ENCODE measurements at places on chromosomes 5 and 9.
A peak's percentile ranks its signal among the peaks of the same experiment; 100 is the strongest.

- DNase-seq, result peak; percentile 37
These were observed 60.0 kb upstream of the TUT7 start for GRCh38 chr9:86413971-86414880.

GRCh38 chr5:17282283-17283120 is 65.1 kb downstream of the BASP1 start:
- DNase-seq, result no peak

- DNase-seq, result no peak
These were observed 151.0 kb downstream of the MYO10 start for GRCh38 chr5:16784843-16785791.

DNA sequence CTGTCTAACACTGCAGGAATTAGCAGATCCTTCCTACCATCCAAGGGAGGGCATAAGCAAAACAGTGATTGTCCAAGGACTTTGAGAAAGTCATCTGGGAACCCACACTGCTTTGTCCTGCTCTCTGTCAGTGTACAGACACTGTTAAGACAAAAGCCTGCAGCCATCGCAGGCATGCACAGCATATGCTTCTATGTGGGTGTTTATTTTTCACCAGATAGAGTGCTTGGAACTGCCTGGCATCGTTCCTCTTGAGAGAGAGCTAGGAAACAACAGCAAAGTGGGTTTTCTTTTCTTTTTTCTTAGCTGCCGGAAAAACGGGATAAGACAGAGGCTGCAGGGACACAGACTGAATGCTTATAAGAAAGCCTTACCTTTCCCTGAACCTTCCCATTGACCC is 212.3 kb downstream of the ICE1 start:
- no peak for DNase-seq

- no peak for DNase-seq
These were observed 142.4 kb upstream of the ZNF608 start for GRCh38 chr5:124888622-124889485.

DNA sequence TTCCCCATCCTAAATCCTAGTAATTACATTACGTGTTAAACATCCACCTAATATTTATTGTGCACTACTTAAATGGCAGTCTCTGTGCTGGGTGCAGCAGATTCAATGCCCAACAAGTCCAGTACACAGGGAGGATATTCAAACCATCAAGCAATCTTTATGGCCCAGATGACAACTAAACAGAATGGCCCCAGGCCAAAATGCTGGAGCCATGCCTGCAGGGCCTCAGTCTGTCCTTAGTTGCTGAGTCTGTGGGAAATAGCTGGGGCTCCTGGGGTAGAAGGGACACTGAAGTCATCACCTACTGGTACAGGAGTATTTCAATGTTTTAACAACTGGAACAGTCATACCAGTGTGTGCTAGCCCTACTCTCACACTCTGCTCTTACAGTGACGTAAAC is 153.5 kb downstream of the ZNF608 start:
- no peak for DNase-seq
